ENCODE measurements at places on chromosomes 13 and 19.

DNA sequence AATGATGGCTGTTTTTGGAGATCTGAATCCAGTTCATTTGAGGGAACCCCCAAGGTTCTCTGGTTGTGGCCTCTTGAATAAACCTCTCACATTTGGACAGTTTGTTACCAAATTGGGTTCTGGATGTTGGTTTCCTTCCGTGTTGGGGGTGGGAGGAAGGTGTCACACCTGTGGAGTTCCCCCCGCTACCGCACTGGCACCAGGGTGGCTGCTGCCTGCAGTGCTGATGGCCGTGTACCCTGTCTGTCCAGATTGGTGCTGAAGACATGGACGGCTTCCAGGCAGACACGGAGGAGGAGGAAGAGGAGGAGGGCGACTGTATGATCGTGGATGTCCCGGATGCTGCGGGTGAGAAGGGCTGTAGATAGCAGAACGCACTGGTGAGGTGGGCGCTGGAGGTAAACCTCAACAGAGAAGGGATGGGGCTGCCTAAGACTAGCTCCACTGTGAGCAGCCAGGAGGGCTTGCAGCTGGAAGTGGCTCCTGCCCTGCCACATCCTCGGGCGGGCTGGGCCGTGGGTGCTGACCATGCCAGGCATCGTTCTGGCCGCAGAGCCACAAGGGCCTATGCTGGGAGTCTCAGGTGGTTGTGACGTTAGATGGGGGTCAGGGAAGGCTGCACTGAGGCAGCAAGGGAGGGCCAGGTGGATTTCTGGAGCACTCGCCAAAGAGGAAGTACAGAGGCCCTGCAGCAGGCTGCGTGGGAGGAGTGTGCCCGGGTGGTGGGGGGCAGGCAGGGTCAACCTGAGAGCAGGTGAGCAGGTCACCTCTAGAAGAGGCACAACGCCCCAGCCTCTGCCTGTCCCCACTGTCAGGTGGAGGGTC is 15.4 kb downstream of the UBXN6 start:
- no peaks in the 10 kb centered on the region for H3K4me1 ChIP-seq
- no peaks in the 10 kb centered on the region for H3K27me3 ChIP-seq

DNA sequence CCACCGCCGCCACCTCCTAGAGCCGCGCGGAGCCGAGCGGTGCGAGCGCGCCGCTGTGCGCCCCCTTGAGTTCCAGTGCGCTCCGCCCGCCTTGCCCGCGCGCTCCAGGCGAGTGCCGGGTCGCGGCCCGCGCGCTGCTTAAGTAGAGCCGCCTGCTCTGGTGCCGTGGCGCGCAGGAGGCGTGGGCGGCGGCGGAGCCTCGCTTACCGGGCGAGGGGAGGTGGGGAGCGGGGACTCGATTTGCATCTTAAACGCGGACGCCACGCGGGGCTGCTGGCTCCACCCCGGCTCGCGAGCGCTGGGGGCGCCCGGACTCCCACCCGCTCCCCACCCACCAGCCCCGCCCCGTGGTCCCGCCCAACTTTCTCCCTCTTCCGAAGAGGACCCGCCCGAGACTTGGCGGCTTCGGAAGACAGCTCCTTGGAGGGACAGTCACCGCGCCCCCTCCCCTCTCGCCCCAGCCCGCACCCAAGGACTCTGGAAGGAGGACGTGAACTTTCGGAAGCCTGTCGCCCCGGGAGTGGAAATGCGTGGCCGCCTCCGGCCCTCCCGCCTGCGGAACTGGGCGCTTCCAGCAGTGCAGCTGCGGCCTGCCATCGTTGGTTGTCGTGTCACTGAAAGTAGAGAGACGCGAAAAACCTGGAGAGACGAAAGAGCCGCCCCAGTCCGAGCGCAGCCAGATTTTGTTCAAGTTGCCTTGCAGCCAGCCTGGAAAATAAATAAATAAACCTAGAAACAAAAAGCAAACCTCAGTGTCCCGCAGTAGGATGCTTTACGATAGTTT is at the start of gene KCTD12:
Gene KCTD12, minus strand, starts transcription at position 114 of the 784 bp plus-strand sequence. CDS start 257 bp downstream, outside the sequence.
- peak within 1 kb of the TSS; percentile 87 for H3K4me3 ChIP-seq
- H3K36me3 ChIP-seq = peaks cover 5% of the 10 kb centered on the region
- peak within 1 kb of the TSS; percentile 84 for H3K27ac ChIP-seq
- peak; percentile 74 for DNase-seq
- peaks cover 16% of the 10 kb centered on the region for H3K27me3 ChIP-seq

GRCh38 chr19:38588041-38588440 is 29.7 kb downstream of the MAP4K1 start:
- peaks cover 17% of the 10 kb centered on the region for H3K36me3 ChIP-seq
- H3K4me3 ChIP-seq = no peak overlapping the region
- H3K27me3 ChIP-seq = no peaks in the 10 kb centered on the region
- no peak overlapping the region for H3K27ac ChIP-seq
- no peak for DNase-seq

- DNase-seq = no peak
- peaks cover 5% of the 10 kb centered on the region for H3K4me1 ChIP-seq
- peaks cover 2% of the 10 kb centered on the region for H3K27me3 ChIP-seq
- no peaks in the 10 kb centered on the region for H3K36me3 ChIP-seq
These were observed 13.5 kb upstream of the ADGRE1 start for GRCh38 chr19:6873708-6874431.

GRCh38 chr19:23055946-23056345 is 53.0 kb upstream of the ZNF728 start:
- H3K4me1 ChIP-seq = no peaks in the 10 kb centered on the region
- H3K27me3 ChIP-seq = no peaks in the 10 kb centered on the region
- no peaks in the 10 kb centered on the region for H3K36me3 ChIP-seq
- DNase-seq = no peak

Data from activated naive CD8-positive, alpha-beta T cell treated with anti-CD3 and anti-CD28 coated beads, Interleukin-2, amount 50 U/mL, for 24 hours (primary cell).